ENCODE measurements at places on chromosomes 11 and 22. TPM values are rescaled to one million over a fixed set of nuclear protein-coding genes. Genes with fewer than 3 reads are reported as not detected.
A peak's percentile ranks its signal among the peaks of the same experiment; 100 is the strongest.

DNA sequence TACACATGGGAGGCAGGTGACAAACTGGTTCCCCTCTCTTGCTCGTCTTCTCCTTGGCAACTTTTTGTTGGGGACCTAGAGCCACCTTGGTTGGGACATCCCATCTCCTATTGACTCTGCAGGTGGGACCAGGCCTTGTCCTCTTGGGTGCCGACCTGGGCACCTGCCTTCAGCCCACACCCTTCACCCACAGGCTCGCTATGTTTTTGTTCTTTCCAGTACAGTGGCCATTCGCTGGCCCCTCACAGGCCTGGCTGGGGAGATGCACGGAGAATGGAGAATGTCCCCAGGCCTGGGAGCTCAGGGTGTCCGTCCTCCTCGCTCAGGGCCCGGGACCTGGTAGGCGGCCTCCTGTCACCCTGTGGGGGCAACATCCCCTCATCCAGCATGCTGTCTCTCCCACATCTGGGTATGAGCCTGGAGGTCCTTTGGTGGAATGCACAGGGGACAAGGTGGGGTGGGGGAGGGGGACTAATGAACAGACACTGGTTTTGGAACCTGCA, 14.9 kb upstream of the OMP start:
- peaks cover 17% of the 10 kb centered on the region for H3K36me3 ChIP-seq
- no peak overlapping the region for H3K27ac ChIP-seq
- no peak overlapping the region for H3K4me3 ChIP-seq
- DNase-seq: no peak
- H3K27me3 ChIP-seq: no peaks in the 10 kb centered on the region

DNA sequence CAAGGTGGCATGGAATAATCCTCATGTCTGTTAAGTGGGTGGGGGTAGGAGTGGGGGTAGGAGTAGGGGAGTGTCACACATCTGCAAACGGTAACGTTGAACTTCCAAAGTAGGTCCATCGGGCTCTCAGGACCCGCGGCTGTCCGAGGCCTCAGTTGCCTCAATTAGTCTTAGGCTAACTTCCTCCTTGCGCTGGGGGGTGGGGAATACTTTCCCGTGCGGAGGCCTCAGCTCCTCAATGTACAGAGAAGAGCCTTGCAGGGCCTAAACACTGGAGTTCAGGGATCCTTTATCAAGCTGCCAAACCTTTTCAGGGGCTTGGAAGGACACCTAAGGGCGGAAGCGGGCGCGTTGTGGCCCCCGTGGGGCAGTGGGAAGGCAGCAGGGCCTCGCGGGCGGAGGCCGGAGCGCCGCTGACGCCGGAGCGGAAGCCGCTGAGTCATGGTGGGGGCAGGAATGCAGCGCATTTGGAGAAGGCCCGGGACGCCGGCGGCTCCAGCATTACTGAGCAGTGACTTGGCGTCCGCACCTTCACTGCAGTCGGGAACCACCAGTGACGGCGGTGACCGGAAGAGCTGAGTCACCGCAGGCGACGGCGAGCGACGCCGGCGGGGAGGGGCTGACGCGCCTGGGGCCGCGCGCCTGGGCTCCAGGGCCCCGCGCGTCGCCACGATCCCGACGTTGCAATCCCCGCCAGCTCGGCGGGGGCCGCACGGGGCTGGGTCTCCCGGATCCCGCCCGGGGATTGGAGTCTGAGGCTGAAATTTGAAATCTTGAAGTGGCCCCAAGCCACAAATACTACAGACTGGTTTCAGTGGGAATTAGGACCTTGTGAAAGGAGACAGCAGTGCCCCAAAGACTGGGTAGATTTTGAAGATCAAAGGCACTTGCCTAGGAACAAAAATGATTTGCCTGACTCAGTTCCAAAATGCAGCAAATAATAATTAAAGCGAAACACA, 20.2 kb upstream of the IPO7 start:
- H3K36me3 ChIP-seq: no peaks in the 10 kb centered on the region
- DNase-seq: peak; percentile 98
- no peaks in the 10 kb centered on the region for H3K27me3 ChIP-seq
- peaks cover 5% of the 10 kb centered on the region for H3K4me1 ChIP-seq

DNA sequence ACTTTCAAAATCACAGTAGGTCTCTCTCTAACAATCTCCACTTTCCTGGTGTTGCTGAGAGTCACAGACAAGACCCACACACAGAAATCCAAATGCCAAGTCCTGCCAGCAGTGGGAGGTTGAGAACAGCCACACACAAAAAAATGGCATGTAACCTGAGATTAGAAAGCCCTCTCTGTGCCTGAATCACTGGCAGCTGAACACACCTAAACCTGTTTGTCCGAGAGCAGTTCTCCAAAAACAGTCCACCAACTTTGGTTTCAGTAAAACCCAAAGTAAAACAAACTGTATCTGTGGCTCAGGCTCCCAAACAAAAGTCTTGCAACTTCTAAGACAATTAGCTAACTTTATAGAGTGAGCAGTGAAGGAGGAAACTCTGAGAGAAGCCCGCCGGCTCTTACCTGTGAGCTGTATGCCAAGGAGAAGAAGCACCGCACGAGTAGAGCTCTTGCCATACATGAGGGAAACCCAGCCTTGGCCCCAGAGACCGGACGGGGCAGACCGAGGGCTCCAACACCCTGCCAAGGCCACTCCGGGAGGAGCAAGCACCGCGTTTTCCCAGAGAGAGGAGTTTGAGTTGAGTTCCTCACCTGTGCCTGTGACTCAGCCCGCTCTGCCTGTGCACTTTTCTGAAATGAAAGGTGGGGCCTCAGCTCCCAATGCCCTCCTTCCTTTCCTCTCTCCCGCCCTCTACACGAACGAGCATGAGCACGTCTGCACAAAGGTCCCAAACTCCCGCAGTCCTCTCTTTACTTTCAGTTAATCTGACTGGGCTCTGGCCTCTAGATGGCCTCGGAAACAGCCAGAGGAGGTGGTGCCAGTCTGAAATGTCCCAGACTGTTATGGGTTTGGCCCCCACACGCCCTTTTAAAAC, at the start of gene MPZL2:
TSS of gene MPZL2 (minus strand) at position 603 of the 874 bp plus-strand sequence. CDS start at position 459, 144 bp downstream.
- peak; percentile 6 for DNase-seq
- peaks cover 5% of the 10 kb centered on the region for H3K4me1 ChIP-seq
- peaks cover 43% of the 10 kb centered on the region for H3K27me3 ChIP-seq
- no peaks in the 10 kb centered on the region for H3K36me3 ChIP-seq
- peak within 1 kb of the TSS; percentile 11 for H3K4me3 ChIP-seq
- no peak within 1 kb of the TSS for H3K27ac ChIP-seq

DNA sequence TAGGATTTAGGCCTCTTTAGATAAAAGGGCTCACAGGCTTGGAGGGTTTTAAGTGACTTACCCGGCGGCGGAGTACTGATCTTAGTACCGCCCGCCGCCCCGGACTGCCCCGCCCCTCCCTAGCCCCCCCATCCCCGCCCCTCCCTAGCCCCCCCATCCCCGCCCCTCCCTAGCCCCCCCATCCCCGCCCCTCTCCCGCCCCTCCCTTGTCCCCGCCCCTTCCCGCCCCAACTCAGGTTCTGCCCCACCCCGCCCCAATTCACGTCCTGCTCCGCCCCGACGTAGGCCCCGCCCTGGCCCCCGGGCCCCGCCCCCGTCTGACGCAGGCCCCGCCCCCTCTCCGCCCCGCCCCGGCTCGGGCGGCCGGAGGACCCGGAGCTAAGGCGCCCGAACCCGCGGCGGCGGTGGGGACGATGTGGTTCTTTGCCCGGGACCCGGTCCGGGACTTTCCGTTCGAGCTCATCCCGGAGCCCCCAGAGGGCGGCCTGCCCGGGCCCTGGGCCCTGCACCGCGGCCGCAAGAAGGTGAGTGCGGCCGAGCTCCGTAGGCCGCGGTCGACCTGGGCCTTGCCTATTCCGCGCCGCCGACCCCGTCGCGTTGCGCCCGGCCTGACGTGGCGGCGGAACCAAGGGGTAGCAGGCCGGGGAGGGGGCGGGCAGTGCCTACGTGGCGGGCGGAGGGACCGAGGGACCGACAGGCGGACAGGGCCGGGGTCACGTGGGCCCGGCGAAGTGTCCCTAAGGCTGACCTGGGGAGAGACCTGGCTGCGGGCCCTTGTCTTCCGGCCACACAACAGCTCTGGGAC, at the start of gene SCYL1:
TSS of gene SCYL1 (plus strand) at position 343 of the 805 bp plus-strand sequence. CDS start at position 414, 71 bp downstream.
- peaks cover 41% of the 10 kb centered on the region for H3K36me3 ChIP-seq
- H3K4me3 ChIP-seq: peak within 1 kb of the TSS; percentile 87
- peaks cover 21% of the 10 kb centered on the region for H3K4me1 ChIP-seq

- H3K27ac ChIP-seq: no peak overlapping the region
- H3K36me3 ChIP-seq: no peaks in the 10 kb centered on the region
- H3K4me3 ChIP-seq: no peak overlapping the region
- peaks cover 19% of the 10 kb centered on the region for H3K4me1 ChIP-seq
- DNase-seq: no peak
- H3K27me3 ChIP-seq: no peaks in the 10 kb centered on the region
These were observed 7.8 kb downstream of the LDLRAD3 start for GRCh38 chr11:35951680-35952079.

DNA sequence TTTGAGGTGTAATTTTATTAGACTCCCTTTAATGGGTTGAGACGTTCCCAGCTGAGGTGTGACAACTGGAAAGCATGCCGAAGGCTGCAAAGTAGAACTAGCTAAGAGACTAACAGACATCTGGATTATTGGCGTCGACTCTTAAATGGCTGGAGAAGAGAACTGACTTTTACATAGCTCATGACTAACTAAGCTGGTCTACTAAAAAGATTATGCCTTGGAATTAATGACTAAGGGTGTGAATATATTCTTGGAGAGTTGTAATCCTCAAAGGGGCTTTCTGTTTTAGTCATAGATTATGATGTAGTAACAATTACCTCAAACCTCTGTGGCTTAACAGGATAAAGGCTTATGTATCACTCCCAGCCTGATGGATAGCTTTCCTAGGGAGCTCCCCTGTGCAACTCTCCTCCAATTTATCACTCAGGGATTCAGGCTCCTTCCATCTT, 39.5 kb upstream of the SLC5A12 start:
- H3K4me1 ChIP-seq: no peaks in the 10 kb centered on the region
- H3K4me3 ChIP-seq: no peak overlapping the region
- no peak overlapping the region for H3K27ac ChIP-seq
- no peaks in the 10 kb centered on the region for H3K27me3 ChIP-seq
- no peaks in the 10 kb centered on the region for H3K36me3 ChIP-seq

GRCh38 chr11:11463405-11463804, 110.4 kb upstream of the CSNK2A3 start:
- H3K27me3 ChIP-seq: no peaks in the 10 kb centered on the region
- H3K27ac ChIP-seq: peak overlapping the region; percentile 52
- peaks cover 55% of the 10 kb centered on the region for H3K4me1 ChIP-seq
- no peak overlapping the region for H3K4me3 ChIP-seq
- H3K36me3 ChIP-seq: no peaks in the 10 kb centered on the region

DNA sequence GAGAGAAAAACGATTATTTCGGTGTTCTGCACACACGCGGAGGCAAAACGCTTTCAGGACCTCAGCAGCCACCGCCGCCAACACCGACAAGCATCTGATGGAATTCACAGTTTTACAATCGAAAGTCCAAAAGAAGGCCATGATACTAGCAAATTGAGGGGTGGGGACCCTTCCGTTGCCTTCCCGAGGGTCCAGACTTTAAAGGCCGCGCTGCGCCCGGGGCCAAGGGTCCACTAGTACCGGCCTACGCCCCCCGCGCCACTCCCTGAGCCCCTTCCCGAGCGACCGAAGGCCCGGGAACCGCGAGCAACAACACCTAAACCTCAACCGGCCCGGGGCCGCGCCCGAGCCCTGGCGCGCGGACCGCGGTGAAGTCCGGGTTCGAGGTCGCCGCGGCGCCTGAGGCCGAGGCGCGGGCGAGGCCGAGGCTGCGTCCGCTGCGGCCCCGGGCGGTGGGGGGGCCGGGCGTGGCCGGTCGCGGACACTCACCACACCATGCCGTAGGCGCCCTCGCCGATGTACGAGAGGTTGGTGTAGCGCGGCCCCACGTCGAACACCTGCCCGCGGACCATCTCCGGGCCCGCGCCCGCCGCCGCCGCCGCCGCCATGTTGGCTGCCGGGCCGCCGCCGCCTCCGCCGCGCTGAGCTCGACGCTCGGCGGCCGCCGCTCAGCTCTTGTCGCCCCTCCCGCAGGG, 465 bp downstream of the MAPK1 start:
- H3K36me3 ChIP-seq: no peaks in the 10 kb centered on the region
- DNase-seq: no peak
- peak overlapping the region; percentile 94 for H3K4me3 ChIP-seq
- peaks cover 10% of the 10 kb centered on the region for H3K4me1 ChIP-seq

- peaks cover 2% of the 10 kb centered on the region for H3K4me1 ChIP-seq
- H3K27me3 ChIP-seq: no peaks in the 10 kb centered on the region
- DNase-seq: no peak
These were observed 7.0 kb upstream of the RRM1 start for GRCh38 chr11:4087551-4087950.

DNA sequence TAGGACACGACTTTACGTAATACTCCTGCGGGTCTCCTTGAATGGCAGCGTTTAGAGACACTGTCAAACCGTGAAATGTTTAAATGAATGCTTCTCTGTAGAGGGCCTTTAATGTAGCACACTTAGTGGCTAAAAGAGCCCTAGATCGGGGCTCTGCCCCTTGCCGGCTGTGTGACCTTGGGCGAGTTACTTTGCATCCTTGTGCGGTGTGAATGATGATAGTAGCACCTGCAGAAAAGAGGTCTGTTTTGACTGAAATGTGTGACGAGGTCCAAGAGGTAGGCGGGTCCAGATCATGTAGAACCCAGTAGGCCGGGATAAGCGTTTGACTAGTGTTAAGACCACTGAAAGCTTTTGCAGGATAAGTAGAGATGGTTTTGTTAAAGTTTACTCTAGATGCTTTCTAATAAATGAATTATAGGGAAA, 866 bp downstream of the MED17 start:
- H3K4me1 ChIP-seq: peaks cover 7% of the 10 kb centered on the region
- no peaks in the 10 kb centered on the region for H3K27me3 ChIP-seq
- H3K27ac ChIP-seq: peak overlapping the region; percentile 99
- no peak for DNase-seq
- peak overlapping the region; percentile 99 for H3K4me3 ChIP-seq
- peaks cover 13% of the 10 kb centered on the region for H3K36me3 ChIP-seq

DNA sequence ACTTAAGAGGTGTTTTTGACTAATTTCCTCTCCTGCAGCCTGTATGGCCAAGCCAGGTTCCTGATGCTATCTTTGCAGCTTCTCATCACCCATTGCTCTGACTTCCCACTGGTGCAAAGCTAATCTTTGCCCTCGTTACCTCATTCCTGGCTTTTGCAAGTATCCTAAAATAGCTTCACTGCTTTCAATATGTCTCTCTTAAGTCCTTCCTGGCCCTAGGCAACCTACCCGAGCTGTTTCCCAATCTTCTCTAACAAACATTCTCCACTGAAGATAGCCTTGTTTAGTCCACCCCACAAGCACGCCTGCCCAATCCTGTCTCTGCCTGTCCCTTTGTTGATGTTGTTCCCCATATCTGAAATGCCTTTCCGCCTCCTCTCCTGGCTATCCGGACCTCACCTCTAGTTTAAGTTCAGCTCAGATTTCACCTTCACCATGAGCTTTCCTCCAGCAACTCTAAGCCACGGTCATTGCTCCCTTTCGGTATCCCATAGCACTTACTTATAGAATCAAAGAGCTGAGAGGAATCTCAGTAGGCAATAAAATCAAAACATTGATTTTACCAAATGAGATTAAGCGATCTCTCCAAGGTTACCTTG, 30.1 kb upstream of the CECR2 start:
- H3K27me3 ChIP-seq: no peaks in the 10 kb centered on the region
- no peak overlapping the region for H3K27ac ChIP-seq
- no peak for DNase-seq
- H3K36me3 ChIP-seq: no peaks in the 10 kb centered on the region
- no peaks in the 10 kb centered on the region for H3K4me1 ChIP-seq

Gene LRRC55
- 0.31 TPM for total RNA-seq

Gene ANO1
- 5.8 TPM for total RNA-seq

Gene MAJIN
- total RNA-seq: not detected

Gene USP2
- total RNA-seq: 8.3 TPM

Gene TCN1
- not detected for total RNA-seq

Gene GNAZ
- 3.0 TPM for total RNA-seq

Gene OR4D5
- 0.04 TPM for total RNA-seq

Gene NAALAD2
- total RNA-seq: 5.5 TPM

Gene ZP1
- total RNA-seq: not detected

Gene TOMM22
- 60.0 TPM for total RNA-seq

Gene OR10D3
- under 0.01 TPM for total RNA-seq

Gene INS
- not detected for total RNA-seq

Gene RTN4RL2
- 2.0 TPM for total RNA-seq

All from muscle of leg (tissue), 16 donors.